Aorta (tissue), 5 donors: ENCODE measurements at places on chromosomes 16 and 17. TPM values are rescaled to one million over a fixed set of nuclear protein-coding genes. Genes with fewer than 3 reads are reported as not detected.

The BIRC5 gene
- 0.65 TPM for total RNA-seq

The NHERF1 gene
- 21.1 TPM for total RNA-seq

The DHRS7C gene
- not detected for total RNA-seq

The G6PC1 gene
- total RNA-seq = not detected

The BTBD17 gene
- total RNA-seq = not detected

The TBC1D3E gene
- total RNA-seq = not detected

The CNGB1 gene
- not detected for total RNA-seq

GRCh38 chr17:72030067-72030899 is 90.5 kb upstream of the SOX9 start:
- DNase-seq = no peak

- no peak for DNase-seq
These were observed 1938.8 kb downstream of the TP53TG3F start for GRCh38 chr16:35398180-35398579.

GRCh38 chr16:71461686-71462648 is at the start of gene ZNF23:
Gene ZNF23 (minus strand): TSS chr16:71462247. CDS start chr16:71456796, 5,451 bp downstream.
- DNase-seq = peak; percentile 95

- DNase-seq = no peak
These were observed 1.5 kb upstream of the ELOB start for GRCh38 chr16:2778630-2778958.

DNA sequence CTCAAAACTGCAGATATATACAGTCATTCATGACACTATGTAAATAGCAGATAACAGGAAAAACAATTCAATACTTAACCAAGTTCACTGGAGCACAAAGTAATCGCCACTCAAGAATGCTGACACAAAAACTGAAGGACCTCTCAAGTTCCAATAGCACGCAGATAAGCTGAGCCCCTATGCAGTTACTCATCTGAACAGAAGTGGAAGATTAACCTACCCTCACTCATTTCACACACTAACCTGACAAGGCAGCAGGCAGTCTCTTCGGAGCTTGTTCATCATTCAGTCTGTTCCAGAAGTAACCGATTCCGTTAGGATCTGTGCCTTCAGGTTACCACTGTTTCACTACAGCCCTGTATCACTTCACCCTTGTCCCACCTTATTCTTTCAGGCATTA is 6.0 kb downstream of the HELZ start:
- no peak for DNase-seq

DNA sequence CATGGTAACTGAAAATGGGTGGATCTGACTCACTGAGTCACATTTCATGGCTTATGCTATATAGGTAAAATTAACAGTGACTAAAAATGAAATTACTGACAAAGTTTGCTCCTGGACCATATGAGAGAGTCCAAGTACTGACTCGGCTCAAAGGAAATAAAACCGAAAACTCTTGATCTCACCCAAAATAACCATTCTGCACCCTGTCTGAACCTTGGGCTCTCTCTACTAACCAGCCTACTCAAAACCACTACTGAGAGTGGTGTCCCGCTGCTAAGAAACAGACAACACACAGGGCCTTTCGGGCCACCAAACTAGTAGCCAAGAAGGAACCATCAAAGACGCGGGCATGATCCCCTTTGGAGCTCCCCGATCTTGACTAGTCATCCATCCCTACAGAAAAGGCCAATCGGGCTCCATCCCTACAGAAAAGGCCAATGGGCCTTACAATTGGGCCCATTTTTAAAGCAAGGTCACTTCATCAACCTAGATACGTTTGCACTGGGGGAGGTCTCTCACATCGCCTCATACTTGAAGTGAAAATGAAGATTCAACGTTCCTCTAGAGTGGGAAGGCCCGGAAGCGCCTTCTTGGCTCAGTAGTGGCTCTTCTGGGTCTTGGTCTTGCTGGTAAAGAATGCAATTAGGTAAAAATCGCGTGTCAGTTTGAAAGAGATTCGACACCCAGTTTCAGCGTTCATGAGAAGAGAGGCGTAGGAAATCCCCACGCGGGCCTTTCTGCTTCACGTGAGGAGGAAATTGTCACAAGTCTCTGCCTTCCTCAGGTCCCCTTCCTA is 720 bp upstream of the ZPBP2 start:
- no peak for DNase-seq

- DNase-seq = peak; percentile 51
These were observed 2.9 kb downstream of the SMPD3 start for GRCh38 chr16:68445458-68445857.

DNA sequence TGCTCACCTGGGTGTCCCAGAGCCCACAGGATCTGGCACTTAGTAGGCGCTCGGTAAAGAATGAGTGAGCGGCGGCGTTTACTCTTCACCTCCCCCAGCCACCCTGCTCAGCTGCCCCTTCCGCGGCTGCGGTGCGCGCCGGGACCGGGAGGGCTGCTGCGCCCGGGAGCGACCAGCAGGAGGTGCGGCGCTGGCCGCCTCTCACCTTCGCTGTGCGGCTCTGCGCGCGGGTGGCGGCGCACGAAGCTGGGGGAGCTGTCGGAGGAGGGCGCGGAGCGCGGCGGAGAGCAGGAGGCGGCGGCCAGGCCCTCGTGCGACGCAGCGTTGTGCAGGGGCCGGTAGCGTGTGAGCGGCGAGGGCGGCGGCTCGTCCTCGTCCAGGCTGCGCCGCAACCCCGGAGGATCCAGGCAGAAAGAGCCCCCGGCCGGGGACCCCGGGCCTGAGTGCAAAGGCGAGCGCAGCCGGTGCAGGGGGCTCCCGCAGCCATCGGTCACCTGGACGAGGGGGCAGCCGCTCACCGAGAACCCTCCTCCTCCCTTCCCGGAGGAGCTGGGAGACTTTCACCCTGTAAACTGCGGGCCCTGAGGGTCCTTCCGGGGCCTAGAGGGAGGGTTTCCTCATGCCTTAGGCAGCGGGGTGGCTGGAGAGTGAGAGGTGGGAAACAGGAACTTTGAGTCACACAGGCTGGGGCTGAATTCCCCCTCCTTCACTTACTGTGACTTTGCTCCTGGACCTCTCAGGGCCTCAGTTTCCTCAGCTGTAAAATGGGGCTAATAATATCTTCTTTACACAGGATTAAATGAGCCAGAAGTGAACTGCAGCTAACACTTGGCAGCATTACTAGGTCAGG is 12.5 kb downstream of the SAMD14 start:
- peak; percentile 89 for DNase-seq

DNA sequence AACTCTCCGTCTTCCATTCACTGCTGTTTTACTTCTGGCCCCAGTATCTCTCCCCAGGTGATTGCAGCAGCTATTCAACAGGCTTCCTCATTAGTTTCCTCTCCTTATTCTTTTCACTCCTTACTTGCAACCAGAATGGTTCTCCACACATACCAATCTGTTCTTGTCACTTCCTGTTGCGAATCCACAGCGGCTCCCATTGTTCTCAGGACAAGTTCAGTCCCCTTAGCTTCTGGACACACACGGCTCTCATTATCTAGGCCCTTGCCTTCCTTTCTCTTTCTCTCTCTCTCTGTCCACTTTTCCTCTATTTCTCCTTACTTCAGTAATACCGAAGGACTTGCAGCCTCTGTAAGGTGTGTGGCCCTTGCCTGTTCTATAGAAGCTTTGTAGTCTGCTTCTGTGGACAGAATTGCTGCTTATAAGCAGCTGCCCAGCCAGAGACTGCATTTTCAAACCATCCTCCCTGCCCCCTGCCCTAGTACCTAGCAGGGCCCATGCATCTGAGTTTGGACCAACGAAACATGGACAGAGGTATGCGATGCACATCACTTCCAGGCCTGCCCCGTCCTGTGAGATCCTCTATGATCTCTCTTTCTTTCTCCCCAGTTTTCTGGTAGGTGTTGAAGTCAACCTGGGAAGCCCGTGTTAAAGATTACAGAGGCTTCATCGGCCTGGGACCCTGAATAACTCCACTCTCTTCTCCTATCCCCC is 45.7 kb downstream of the VAT1L start:
- DNase-seq = no peak

- no peak for DNase-seq
These were observed 17.4 kb upstream of the ZC3H18 start for GRCh38 chr16:88552815-88553214.

GRCh38 chr16:15958703-15959348 is 9.4 kb downstream of the ABCC1 start:
- no peak for DNase-seq
